ENCODE measurements at places on chromosomes 4 and X. TPM values are rescaled to one million over a fixed set of nuclear protein-coding genes. Genes with fewer than 3 reads are reported as not detected.

The ANKRD37 gene
- total RNA-seq = 9.4 TPM

The MAGEC3 gene
- 0.41 TPM for total RNA-seq

- no peak for DNase-seq
These were observed 84.1 kb downstream of the TMEM164 start for GRCh38 chrX:110086916-110087484.

- no peak for DNase-seq
These were observed 80.6 kb downstream of the PBDC1 start for GRCh38 chrX:76253432-76253831.

Measured in frontal cortex (tissue), 4 donors.